Endothelial cell of coronary artery (primary cell): ENCODE measurements at places on chromosomes 6 and 20. TPM values are rescaled to one million over a fixed set of nuclear protein-coding genes. Genes with fewer than 3 reads are reported as not detected.

PRND gene
- total RNA-seq: 1.4 and 25.8 TPM in 2 replicates

THBD gene
- 28.0 and 36.6 TPM in 2 replicates for total RNA-seq

ME1 gene
- 2.8 and 7.8 TPM in 2 replicates for total RNA-seq

SLC32A1 gene
- not detected in 2 replicates for total RNA-seq

RSPH4A gene
- 0.09 and 0.18 TPM in 2 replicates for total RNA-seq

PET117 gene
- total RNA-seq: 8.7 and 9.7 TPM in 2 replicates

ANKS1A gene
- 9.4 and 13.2 TPM in 2 replicates for total RNA-seq

MOXD1 gene
- 0.09 TPM in 1 of 2 replicates, not detected in the other for total RNA-seq

CCN5 gene
- 0.09 and 0.66 TPM in 2 replicates for total RNA-seq

SRSF12 gene
- under 0.01 and 0.09 TPM in 2 replicates for total RNA-seq

TREML2 gene
- total RNA-seq: not detected in 2 replicates

VIP gene
- 1.1 and 1.2 TPM in 2 replicates for total RNA-seq

NKX2-2 gene
- total RNA-seq: not detected in 2 replicates

OPN5 gene
- total RNA-seq: under 0.01 TPM in 1 of 2 replicates, not detected in the other

ACTL10 gene
- total RNA-seq: 1.6 and 3.1 TPM in 2 replicates

BNIP5 gene
- not detected in 2 replicates for total RNA-seq

GNRH2 gene
- 0.18 TPM in 1 of 2 replicates, not detected in the other for total RNA-seq

SAMD3 gene
- not detected in 2 replicates for total RNA-seq
